Vagina (tissue), 2 donors: ENCODE measurements at places on chromosomes 4 and X. TPM values are rescaled to one million over a fixed set of nuclear protein-coding genes. Genes with fewer than 3 reads are reported as not detected.
A peak's percentile ranks its signal among the peaks of the same experiment; 100 is the strongest.

The TMEM35A gene
- 5.4 TPM for total RNA-seq

DNA sequence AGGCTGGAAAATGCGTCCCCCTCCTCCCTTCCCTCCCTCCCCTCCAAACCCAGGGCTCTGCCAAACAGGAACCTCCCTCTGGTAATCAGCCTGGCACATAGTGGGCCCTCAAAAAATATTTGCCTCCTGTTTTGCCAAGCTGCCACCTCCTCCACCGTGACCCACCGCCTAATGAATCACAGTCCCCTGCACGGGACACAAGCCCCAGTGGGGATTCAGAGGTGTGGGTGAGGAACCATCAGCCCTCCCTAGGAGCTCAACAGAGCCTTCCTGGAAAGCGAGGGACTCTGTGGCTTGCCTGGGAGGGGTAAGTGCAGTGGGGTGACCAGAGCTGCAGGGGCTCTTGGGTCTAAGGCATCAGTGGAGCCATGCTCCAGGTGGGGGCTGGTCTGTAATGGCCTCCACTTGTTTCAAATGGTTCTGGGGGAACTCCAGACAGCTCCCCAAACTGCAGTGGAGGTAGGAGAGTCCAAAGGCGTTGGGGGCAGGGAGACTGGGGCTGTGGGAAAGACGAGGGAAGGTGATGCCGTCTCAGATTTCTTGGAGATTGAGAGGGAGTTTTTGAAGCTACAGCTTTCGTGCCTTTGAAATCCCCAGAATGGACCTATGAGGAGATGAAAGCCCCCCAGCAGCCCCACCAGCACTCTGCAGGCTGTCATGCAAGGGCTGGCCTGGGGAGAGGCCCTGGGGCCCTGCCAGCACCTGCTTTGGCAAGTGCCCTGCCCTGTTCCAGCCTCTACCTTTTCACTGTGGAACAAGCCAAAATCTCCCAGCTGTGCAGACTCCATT, 1.0 kb upstream of the PPP2R2C start:
- DNase-seq, result peak; percentile 90

DNA sequence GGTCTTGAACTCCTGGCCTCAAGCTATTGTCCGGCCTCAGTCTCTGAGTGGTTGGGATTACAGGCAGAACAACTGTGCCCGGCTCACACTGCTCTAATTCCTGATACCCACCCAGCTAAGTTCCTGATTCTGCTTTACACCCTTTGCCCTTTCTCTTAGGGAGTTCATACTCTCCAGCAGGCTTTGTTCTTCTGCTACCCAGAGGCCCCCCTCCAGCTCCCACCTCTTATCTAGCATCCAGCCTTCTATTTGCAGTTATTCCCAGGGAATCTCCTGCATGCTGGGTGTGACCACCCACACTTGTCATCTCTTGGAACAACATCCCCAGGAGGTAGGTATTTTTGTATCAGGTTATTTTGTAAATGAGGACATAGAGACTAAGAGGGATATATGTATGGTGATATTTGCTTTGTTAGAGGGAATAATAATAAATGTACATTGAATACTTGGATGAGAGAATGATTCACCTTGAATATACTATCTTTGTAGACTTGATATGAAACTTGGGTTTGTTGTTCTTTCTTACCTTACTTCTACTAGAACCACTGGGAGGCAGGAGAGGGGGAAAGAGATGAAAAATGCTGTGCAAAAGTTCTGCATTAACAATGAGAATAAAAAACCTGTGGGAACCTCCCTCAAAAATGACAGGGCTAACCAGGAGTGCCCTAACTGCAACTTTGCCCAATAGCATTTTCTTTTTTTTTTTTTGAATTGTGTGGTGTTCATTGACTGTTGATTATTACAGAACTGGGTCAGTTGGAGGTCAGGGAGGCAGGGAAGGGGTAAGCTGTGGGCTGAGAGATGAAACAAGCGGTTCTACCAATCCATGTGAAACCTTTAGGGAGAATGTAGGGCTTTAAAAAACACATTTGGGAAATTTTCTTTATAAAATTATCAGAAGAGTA, 157.4 kb downstream of the SPRY1 start:
- DNase-seq, result no peak

- no peak for DNase-seq
Measured at GRCh38 chr4:53559021-53559620, 32.2 kb downstream of the LNX1 start.

- no peak for DNase-seq
Measured at GRCh38 chr4:183469936-183470335, 25.5 kb downstream of the CDKN2AIP start.

The BDH2 gene
- 42.0 TPM for total RNA-seq

- DNase-seq, result no peak
Measured at GRCh38 chrX:48665991-48666390, 17.6 kb upstream of the WAS start.
